T-helper 9 cell (primary cell): ENCODE measurements at places on chromosomes 1 and 21.

- no peak for DNase-seq
These were observed 2.7 kb upstream of the CAPN2 start for GRCh38 chr1:223709598-223709997.

GRCh38 chr1:53945183-53945432, 391 bp downstream of the IFT25 start:
- DNase-seq: no peak

DNA sequence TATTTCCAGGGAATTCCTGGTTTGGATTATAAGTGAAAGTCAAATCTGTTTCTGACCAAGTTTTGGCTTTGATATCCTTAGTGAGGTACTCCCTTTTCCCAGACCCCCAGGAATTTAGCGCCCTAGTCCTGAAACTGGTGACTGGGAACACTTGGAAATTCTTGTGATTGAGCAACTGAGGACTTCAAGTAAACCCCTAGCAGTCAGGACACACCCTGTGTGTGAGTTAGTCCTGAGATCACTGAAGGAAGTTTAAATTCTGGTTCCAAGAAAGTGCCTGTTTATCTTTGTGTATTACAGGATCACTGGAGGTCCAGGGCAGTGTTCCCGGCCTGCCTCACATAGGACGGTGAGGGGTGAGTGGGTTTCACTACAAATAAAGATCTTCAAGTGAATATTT, 95.1 kb upstream of the F3 start:
- DNase-seq: no peak

GRCh38 chr1:179369751-179370341, 4.1 kb downstream of the AXDND1 start:
- DNase-seq: no peak
